ENCODE measurements at places on chromosomes 2 and 18.

DNA sequence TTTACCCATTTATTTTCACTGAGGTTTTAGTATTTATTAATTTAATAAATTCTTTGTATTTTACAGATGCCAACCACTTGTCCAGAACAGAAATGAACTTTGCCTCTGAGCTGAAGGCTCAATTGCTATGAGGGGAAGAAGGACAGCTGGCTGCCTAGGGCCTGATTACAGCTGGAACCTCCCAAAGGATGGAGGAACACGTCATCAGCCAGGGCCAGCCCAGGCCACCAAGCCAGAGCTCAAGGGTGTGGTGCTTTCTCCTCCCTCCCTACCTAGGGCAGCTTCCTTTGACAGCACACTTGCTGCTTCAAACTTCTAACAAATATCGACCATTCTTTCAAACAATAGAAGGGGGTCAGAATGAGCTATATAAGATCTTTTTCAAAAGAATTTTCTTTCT lies 19.7 kb upstream of the RIOK3 start:
- DNase-seq, result no peak

GRCh38 chr2:78977661-78978145 lies 47.8 kb upstream of the REG3G start:
- DNase-seq, result peak; percentile 72

- DNase-seq, result peak; percentile 89
Observed at GRCh38 chr2:230226051-230226551, 565 bp downstream of the SP140 start.

DNA sequence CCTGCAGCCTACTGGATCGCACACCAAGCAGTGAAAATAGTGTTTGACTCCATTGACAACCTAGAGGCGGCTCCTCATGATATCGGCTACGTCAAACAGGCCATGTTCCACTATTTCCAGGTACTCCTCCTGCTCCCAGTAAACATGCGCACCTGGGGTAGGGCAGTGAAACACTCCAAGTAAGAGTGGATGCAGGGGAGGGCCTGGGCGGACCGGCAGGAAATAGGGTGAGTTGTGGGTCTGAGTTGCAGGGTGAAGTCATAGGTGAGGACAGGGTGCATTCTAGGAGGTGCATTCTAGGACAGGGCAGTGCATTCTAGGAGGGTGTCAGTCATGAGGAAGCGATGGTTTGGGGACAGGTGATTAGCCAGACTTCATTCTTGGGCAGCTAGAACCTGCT lies 5.0 kb downstream of the NAGK start:
- DNase-seq, result no peak

GRCh38 chr2:11677136-11678055 lies 7.4 kb upstream of the NTSR2 start:
- no peak for DNase-seq

DNA sequence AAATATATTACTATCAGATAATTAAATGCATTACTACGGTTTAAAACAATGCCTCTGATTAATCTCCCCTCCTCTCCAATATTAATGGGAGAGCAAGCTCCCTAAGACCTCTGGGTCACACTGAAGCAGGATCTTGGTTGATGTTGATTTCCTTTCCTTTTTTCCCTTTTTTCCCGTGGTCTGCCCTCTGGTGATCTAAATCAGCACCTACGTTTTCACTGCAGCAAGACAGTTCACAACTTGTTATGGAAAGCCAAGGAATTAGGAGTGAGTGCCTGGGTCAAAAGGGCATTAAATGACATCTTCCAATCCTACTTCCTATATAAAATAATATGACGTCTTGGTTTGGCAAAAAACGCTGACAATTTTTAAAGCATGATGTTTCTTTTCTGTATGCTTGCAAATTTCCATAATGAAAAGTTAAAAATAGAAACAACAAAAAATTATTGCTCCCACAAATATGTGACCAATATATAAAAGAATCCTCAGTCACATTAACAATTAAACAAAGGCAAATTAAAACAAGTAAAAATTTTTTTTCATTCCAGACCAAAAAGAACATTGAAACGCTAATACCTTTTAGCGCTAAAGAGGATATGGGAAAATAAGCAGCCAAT lies 7.9 kb upstream of the CFAP36 start:
- no peak for DNase-seq

DNA sequence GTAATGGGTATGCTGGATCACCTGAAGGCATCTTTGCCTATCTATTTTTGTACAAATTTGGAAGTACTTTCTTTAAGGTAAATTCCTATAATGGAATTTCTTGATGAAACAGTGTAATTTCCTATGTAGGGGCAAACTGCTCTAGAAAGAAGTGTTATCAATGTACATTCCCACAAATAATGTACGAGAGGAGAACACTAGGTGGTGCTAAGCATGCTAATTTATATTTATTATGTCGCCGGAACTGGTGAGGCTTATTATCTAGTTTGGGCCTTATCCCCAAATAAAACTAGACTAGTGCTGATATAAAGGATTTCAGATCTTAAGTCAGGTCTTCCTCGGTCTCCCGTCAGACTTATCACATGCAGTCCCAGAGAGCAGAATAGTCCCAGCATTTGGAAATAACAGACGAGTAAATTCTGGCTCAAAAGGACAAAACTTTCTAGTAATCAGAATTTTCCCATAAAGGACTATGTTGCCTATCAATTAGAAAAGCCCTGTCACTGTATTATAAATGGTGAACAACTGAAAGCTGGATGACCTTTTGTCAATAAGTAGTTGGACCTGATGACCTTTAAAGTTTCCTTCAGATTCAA lies 86.9 kb upstream of the RBBP8 start:
- peak; percentile 40 for DNase-seq

DNA sequence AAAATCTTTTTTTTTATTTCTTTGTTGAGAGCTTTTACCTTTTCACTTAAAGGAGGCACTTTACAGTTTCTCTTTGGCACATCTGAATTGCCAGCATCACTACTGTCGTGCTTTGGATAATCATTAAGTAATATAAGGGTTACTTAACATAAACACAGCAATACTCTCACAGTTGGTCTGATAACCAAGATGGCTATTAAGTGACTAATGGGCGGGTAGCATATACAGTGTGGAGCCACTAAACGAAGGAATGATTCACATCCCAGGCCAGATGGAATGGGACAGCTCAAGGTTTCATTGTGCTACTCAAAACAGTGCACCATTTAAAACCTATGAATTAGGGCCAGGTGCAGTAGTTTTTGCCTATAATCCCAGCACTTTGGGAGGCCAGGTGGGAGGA lies 28.1 kb downstream of the USP37 start:
- no peak for DNase-seq

DNA sequence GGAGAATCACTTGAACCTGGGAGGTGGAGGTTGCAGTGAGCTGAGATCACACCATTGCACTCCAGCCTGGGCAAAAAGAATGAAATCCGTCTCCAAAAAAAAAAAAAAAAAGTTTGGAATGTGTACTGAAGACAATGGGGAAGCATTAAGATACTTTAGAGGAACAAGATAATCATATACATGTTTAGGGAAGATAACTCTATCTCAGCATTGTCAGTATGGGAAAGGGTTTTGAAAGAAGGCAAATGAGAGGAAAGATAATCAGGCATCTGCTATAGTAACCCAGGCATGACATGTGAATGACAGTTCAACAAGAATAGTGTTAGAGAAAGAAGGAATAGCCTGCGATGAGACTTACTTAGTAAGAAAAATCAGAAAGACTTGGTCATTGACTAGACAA lies 112.0 kb downstream of the ATAD2B start:
- DNase-seq, result no peak

DNA sequence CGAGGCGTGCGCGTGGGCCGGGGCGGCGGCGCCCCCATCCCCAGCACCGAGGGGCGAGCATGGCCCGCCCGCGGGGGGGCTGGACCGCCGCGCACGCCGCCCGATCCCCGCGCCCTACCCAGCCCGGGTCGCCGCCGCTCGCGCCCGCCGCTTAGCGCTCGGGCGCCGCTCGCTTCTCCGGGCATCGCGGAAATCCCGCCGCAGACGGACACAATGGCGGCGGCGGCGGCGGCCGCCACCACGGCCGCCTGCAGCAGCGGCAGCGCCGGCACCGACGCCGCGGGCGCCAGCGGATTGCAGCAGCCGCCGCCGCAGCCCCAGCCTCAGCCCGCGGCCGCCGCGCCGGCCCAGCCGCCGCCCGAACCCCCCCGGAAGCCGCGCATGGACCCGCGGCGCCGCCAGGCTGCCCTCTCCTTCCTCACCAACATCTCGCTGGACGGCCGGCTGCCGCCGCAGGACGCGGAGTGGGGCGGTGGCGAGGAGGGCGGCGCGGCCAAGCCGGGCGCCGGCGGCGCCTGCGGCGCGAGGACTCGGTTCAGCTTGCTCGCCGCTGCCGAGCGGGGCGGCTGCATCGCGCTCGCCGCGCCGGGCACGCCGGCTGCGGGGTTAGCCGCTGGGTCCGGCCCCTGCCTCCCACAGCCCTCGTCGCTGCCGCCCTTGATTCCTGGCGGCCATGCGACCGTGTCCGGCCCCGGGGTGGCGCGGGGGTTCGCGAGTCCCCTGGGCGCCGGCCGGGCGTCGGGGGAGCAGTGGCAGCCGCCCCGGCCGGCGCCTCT lies 453 bp downstream of the CABLES1 start:
- no peak for DNase-seq

DNA sequence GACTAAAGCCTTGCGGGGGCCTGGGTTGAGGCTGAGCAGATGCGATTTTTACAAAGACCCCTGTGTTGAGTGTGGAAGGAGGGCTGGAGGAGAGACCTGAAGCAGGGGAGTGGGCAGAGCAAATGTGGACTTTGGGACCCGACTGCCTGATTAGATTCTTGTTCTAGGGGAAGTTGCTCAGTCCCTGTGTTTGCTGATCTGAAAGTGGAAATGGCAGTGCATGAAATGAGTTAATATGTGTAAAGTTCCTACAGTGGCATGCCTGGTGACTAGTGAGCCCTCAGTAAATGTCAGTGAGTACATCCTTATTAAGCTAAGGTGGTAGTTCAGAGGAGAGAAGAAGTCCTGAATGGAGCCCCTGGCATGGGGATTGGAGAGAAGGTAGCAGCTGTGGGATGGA lies 52.3 kb downstream of the ARMC9 start:
- no peak for DNase-seq

- no peak for DNase-seq
Observed at GRCh38 chr2:189379287-189379630, 62.0 kb upstream of the WDR75 start.

GRCh38 chr2:159998961-159999360 lies 63.5 kb downstream of the PLA2R1 start:
- peak; percentile 30 for DNase-seq

DNA sequence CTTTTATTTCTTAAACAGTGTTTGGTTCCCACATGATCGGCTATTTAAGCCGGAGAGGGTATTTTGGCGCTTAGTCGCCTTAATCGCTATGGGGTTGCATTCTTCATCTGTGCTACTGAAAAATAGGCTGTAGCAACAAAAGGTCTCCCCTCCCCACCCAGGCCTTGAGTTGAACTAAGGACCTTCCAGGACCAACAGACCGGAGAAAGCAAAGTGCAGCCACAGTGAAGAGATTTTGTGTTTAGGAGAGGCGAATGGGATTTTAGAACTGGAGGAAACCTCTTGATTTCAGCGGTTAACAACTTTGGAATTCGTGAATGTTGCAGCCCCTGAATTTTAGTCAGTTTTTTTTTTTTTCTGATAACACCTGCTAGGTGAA lies 1.4 kb downstream of the ITGA6 start:
- peak; percentile 29 for DNase-seq

DNA sequence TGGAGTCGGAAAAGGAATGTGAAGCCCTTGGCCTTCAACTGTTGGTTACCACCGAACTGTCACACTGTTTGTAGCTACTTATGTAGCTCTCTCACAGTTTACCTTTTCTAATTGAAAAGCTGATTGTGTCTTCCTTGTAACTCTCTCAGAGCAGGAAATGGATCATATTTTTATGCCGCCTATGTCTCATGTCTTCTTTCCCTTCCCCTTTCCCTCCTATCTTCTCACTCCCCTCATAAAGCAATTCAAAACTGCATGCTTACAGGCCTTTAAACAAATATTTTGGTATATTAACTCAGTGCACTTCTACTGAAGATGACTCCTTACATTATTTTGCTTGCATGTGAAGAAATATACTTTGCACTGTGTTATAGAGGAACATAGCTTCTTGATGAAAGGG lies 6.0 kb downstream of the SLC39A10 start:
- DNase-seq, result no peak

DNA sequence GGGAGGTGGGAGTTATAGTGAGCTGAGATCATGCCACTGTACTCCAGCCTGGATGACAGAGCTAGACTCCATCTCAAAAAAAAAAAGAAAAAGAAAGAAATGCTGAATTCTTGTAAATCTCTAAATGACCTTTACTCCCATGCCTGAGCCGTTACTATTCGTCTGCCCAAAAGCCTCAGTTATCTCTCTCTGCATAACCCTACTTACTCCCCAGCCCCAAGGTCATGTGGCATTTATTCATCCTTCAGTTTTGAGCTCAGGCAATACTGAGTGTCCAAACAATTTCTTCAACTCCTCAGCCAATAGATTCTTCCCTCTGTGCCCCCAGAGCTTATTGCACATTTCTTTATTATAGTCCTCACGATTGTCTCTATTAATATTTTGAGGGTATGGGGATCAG lies 28.8 kb downstream of the RAB1A start:
- DNase-seq, result no peak

Data from NAMALWA (cell line).